Endothelial cell (in vitro differentiated cells): ENCODE measurements at places on chromosomes 4 and X.

GRCh38 chrX:37541991-37542390, 29.5 kb upstream of the LANCL3 start:
- no peak for DNase-seq

GRCh38 chr4:165982934-165983333, 109.9 kb downstream of the TLL1 start:
- DNase-seq = no peak

- DNase-seq = peak; percentile 11
These were observed 532 bp downstream of the ZNF827 start for GRCh38 chr4:145937971-145938611.

DNA sequence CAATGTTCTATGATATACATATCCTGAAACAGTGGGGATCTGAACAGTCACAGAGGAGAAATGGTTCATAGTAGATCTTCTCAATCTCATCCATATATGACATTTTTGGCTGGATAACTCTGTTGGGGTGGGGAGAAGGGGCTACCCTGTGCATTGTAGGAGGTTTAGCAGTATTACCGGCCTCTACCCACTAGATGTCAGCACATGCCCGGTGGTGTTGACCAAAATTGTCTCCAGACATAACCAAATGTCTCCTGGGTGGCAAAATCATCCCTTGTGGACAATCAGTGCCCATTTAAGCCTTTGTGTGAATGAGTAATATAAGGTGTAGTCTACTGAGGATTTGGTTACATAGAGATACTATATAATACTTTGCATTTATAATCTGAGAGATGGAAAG, 89.9 kb downstream of the PLS3 start:
- peak; percentile 45 for DNase-seq

GRCh38 chr4:188092824-188093223, 16.6 kb downstream of the TRIML2 start:
- DNase-seq = no peak

DNA sequence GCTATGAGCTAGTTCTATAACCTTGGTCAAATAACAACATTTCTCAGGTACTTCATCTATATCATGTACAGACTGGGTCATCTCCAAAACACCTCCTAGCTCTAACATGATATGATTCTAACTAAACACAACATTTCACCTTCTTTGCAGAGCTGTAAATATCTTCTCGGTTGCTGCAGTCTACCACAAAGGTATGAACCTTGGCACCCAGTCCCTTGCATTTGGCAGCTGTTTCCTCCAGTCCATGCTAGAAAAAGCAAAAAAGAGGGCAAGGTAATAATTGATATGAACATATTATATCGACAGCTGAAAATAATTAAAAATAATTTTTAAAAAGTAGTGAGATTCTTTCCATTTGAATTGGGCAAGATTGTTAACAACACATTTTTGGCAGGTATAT, 8.9 kb downstream of the HSD17B11 start:
- DNase-seq = no peak

- no peak for DNase-seq
These were observed 36.1 kb downstream of the NBDY start for GRCh38 chrX:56764975-56765791.
